Activated naive CD8-positive, alpha-beta T cell treated with anti-CD3 and anti-CD28 coated beads, Interleukin-2, amount 50 U/mL, for 16 hours (primary cell): ENCODE measurements at places on chromosomes 7 and 10.

DNA sequence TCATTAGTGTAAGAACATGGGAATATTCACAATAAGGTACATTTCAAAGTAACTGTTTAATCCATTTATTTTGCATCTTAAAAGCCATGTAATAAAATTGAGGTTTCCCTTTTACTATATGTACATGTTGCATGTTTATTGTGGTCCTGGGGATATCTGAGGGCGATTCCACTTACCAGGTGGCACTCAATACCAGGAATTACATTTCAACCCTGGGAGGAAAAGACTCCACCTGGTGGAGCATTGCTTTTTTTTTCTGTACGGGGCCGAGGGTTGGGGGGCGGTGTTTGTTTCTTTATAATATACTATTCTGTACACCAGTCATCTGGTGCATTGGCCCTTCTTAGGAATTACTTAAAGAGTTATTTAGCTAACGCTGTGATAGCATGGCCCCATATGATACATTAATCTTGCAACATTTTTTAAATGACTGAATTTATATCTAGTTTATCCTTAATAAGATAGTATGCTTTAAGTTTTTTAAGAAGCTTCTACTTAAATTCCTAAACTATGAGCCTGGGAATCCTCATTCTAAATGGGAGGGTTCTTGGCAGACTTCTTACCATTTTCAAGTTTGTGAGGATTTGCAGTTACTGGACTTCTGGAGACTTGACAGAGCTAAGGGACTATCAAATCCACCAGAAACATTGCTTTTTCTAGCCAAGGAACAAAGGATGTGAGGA is 7.2 kb upstream of the HGF start:
- no peak for DNase-seq

- no peak for DNase-seq
These were observed 716.6 kb upstream of the GALNT17 start for GRCh38 chr7:70415179-70415972.

GRCh38 chr7:129351320-129351719 is 82.9 kb upstream of the STRIP2 start:
- no peak for DNase-seq

DNA sequence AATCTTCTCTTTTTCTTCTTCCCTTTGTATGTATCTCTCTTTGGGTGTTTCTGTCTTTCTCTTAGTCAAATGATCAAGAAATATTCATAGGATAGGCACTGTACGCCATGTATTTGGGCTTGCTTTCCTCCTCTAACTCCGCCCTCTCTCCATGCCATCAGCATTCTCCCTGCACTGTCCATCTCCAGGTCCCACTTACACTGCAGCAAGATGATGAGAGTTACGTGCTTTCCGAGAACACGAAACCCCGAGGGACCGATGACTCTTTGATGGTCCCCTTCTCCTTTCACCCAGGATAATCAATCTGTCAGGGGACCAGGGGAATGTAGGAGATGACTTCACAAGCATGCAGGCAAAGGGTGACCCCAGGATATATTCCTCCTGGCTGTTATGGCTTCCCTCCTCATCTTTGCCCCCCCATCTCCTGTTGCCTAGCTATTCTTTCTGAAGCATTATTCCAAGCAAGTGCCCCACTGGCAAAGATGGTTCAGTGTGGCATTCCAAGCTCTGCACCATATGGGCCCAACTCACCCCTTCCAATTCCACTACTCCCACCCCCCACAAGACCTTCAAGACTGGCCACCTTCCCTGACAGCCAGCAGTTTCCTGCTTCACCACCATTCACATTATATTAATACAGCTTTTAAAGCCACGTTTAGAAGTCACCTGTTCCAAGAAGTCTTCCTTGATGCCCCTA is 40.0 kb downstream of the HIF1AN start:
- DNase-seq = no peak

- no peak for DNase-seq
These were observed 275.1 kb upstream of the FZD1 start for GRCh38 chr7:90988996-90989765.

DNA sequence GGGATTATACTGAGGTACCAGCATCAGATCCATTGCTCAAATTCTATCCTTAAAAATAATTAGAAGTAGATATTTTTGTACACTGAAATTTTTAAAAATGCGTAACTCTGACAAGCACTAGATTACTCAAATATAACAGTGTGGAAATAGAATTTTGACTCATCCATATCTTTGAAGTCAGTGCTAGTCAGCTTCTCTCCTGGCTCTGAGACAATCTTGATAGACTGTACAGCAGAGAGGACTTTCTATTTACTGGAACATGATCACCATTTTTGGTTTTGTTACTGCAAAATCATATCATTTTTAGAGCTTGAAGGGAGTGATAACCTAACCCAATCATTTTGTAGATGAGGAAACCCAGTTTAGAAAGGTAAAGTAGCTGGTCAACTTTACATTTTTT is 195.0 kb downstream of the MTERF1 start:
- no peak for DNase-seq

DNA sequence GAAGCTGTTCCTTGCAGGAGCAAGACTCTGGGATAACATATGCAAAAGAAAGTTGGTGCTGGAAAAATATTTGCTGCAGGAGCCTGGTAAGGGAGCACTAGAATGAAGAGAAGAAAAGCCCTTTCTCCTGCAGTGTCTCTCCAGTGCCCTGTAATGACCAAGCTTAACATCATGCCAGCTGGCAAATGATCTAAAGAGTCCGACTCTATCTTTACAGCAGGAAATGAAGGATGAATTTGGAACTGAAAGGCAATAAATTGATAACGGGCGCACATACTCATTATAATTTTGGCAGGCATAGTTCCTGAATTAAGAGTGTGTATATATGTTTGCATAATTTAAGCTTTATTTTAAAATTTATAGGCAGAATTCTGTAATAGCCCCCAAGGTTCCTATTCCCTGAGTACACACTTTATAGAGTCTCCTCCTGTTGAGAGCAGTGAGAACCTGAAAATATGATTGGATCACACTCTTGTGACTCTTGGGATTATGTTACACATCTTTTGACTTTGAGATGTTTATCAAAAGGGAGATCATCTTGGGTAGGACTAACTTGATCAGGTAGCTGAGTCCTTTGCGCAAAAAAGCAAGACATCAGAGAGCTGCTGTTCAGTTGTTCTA is 299.0 kb upstream of the MBL2 start:
- DNase-seq = no peak

GRCh38 chr7:134742688-134743350 is 36.6 kb upstream of the CALD1 start:
- no peak for DNase-seq

DNA sequence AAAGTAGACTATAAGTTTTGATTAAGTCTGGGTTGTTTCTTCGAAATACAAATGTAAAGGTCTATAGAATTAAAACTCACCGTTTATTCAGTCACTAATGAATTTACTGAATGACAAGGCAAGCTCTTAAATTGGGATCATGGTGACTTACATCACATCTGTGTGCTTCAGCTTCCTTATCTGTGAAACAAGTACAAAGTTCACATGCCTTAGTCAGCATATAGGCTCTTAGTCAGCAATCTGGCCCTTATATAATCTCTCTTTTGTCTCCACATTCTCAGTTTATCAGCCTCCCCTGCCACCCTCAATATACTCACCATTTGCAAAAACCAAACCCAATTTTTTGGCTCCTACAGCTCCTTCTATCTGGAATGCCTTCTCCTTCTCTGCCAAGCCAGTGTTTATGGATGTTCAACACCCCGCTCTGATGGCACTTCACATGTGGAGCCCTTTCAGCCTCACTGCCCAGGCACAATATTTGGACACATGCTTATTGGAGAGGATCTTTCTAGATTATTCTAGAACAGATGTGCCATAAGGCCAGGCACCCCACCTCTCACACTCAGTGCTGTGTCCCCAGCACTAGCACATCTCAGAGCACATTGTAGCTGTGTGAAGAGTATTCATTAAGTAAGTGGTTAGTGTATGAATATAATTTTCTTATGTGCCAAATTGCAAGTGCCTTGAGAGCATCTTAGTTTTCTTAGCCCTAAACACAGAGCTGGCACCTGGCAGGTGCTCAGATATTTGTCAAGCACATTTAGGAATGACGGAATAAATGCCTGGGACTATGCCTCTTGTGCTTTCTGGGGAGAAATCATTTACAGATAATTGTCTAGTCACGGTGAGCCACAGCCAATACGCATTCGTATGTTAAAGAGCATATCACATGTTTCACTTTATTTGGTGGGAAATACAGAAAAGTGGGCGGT is 9.8 kb upstream of the LAMB1 start:
- DNase-seq = no peak

DNA sequence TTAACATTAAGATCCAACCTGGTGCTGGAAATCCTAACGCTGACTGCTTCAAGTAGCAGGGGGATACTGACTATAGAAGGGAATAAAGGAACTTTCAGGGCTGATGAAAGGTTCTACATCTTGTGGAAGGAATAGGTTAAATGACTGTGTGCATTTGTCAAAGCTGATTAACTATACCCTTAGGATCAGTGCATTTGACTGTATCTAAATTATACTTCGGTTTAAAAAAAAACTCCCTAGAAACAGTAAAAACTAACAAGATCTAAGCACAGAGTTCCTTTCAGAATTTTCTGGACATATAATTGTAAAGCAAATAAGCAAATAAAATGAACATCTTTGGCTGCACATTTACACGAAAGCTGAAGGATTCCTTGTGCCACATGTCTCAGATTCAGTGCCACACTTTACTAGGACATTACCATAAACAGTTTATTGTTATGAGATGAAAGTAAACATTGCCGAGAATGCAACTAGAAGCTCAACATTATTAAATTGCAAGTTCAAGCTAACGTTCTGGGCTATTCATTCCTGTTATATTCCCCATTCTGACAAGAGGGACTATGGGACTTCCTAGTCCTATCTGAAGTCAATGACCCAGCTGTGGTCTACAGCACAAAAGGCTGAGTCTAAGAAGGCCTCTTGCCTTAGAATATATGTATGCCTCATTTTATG is 20.7 kb downstream of the ANK3 start:
- DNase-seq = no peak

DNA sequence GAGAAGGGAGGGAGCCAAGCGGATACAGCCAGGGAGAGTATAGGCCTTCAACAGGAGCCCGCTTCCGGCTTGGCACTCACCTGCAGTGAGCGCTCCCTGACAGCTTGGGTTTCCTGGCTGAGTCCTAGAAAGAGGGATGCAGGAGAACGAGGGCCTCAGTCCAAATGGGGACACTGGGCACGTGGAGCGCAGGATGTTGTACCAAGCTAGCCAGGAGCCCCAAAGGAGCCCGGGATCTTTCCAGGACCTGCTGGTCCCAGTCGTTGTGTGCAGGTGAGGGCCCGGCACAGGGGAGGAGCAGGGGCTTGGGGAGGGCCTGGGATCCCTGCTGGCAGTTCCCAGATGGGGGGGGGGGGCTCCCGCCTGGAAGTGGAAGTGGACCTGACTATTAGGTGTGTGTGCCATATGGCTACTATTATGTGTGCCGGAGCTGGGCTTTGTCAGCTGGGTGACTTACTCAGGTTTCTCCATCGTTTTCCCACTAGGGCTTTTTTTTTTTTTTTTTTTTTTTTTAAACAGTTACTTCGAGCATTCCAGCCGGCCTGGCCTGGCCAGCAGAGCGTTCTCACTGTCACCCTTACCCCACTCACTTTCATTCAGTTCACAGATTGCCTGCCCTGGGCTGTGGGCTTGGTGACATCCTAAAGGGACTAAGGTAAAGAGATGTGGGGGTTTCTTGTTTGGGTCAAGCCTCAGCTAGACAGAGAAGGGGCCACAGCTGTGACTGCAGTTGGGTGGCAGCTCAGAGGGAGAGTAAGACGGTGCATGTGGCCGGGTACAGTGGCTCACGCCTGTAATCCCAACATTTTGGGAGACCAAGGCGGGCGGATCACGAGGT is 3.8 kb downstream of the AGAP3 start:
- no peak for DNase-seq

GRCh38 chr7:20249920-20250319 is 32.7 kb upstream of the MACC1 start:
- DNase-seq = no peak

GRCh38 chr10:1548146-1548545 is 189.2 kb downstream of the ADARB2 start:
- no peak for DNase-seq

DNA sequence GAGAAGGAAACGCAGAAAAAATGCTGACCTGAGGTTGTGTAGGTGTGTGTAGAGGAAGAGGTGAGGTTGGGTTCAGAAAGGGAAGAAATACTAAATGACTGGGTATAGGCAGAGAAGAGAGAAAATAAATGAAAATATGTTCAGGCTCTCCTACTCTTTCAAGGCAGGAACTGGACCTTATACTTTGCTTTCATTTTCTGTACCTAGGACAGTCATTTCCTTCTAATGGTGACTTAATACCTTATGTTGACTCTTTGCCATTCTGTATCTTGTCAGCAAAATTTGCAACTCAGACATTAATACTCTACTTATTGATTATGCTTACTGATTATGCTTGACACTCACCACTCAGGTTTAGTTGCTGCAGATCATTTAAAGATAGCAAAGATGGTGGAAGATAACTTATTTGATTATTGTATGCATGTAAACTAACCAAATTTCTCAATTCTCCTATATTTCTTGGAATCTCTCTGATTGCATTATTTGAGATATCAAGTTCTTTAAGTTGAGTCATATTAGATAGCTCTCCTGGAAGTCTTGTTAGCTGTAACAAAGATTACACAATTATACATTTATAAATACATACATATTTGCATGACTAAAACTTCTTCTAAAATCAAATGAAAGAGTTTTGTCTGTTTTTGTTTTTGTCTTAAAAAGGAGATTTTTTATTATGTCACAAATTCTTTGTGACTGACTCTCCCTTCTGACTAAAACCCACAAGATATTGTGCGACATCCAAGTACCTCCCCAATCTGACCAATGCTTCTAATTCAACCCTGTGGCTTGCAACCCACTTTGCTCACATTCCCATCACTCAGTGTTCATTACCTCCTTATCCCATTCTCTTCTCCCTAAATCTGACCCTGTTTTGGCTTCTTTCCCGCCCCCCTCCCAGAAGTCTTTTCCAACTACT is 20.0 kb downstream of the LRRD1 start:
- no peak for DNase-seq

- DNase-seq = no peak
These were observed 104.9 kb downstream of the KMT2E start for GRCh38 chr7:105118612-105119600.

GRCh38 chr10:27620430-27621397 is 116.6 kb downstream of the RAB18 start:
- DNase-seq = no peak

DNA sequence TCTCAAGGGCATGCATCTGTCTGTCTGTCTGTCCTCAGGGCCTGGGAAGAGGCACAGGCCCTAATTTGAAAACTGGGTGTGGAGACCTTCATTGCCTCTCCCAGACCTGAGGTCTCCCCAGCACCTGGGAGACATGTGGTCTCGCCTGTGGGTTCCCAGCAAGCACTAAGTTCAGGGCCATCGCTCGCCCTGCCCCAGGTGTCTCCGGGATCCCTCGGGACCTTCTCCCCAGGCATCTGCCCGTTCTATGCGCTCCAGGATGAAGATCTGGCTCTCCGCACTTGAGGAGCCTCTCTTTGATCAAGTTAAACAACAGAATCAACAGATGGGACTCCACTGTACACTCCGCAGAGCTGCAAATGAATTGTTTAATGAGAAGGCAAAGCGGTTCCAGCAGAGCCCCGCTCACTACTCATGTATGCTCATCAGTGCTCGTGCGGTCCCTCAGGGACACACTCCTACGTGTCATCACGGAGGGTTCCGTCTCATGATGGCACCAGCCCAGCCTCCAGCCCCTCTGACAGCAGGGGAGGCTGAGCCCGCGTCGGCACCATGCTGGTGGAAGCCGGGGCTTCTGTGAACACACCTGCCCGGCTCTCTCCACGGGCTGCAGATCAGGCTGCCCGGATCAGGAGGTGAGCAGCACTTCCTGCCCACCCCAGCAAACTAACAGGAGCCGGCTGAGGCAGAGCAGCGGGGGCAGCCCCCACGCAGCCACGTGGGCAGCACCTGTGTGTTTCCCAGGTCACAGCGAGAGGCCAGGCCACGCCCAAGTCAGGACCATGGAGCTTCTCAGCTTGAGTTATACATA is 132.8 kb downstream of the TCERG1L start:
- DNase-seq = no peak
